ENCODE measurements at places on chromosomes 13 and 19. TPM values are rescaled to one million over a fixed set of nuclear protein-coding genes. Genes with fewer than 3 reads are reported as not detected.

DNA sequence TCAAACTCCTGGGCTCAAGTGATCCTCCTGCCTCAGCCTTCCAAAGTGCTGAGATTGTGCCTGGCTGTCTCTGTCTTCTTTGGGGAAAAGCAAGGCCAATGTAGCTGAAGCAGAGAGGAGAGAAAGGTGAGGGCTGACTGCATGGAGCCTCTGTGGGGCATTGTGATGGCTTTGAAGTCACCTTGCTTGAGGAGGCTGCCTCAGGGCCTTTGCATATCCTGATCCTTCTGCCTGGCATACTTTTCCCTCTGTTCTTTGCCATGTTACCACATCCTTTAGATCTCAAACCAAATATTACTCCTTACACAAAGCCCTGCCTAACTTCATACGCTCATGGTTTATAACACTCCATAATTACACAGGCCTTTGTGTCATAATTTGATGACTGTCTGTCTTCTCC lies 9.4 kb upstream of the PPP5C start:
- no peak for DNase-seq

DNA sequence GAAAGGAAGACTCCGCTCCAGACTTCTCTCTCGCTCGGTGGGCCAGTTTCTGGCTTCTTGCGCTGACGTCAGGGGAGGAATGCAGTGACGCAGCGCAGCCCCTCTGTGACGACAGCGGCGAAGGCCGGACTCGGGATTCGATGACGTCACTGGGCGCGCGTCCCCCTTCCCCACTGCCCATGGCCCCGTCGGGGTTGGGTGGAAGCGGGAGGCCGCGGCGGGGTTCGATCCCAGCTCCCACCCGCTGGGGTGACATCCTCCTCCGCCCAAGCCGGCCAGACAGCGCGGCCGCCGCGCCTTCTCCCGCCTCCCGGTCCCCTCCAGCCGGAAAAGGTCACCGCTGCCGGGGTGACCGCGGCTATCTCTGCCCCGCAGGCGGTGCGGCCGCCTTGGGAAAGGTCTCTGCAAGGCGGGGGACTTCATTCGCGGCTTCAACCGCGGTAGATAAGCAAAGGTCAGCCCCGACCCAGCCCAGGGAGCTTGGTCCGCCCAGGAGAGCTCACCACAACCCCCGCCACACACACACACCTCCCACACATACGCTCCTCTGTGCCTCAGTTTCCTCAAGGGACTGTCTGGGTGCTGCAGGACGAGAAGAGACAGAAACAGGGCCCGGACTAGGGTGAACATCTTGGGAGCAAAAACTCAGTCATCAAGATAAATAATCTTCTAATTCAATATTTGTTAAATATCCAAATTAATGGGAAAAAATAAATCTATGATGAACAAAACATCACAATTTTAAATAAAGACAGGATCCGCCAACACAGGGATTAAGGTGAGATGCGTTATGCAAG lies 844 bp upstream of the RFX1 start:
- peak; percentile 95 for DNase-seq

- no peak for DNase-seq
These were observed 11.8 kb upstream of the LRCH1 start for GRCh38 chr13:46541210-46541609.

- no peak for DNase-seq
These were observed 93.4 kb upstream of the EDNRB start for GRCh38 chr13:78012046-78012445.

- DNase-seq = no peak
These were observed 26.0 kb downstream of the OBI1 start for GRCh38 chr13:78632996-78633395.

- no peak for DNase-seq
These were observed 84.5 kb upstream of the ABCC4 start for GRCh38 chr13:95385798-95386197.

DNA sequence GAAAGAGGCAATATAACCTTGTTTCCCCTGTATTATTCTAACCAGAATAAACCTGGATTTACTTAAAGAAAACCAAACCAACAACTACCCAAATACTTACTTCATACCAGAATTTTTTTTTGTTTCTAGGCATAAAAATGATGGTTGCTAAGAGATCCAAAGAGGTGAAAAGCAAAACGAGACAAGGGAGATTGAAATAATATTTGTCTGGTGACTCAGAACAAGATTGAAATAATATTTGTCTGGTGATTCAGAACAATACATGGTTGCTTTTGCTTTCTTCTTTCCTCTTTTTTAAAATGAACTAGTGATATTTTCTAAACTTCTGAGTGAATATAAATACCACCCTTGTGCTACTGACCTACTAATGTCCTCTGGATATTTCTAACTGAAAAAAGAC lies 592.9 kb downstream of the KCTD12 start:
- DNase-seq = no peak

GRCh38 chr19:46692918-46693722 lies 23.8 kb downstream of the PRKD2 start:
- DNase-seq = no peak

GRCh38 chr13:29538652-29539040 lies 56.8 kb downstream of the SLC7A1 start:
- DNase-seq = no peak

DNA sequence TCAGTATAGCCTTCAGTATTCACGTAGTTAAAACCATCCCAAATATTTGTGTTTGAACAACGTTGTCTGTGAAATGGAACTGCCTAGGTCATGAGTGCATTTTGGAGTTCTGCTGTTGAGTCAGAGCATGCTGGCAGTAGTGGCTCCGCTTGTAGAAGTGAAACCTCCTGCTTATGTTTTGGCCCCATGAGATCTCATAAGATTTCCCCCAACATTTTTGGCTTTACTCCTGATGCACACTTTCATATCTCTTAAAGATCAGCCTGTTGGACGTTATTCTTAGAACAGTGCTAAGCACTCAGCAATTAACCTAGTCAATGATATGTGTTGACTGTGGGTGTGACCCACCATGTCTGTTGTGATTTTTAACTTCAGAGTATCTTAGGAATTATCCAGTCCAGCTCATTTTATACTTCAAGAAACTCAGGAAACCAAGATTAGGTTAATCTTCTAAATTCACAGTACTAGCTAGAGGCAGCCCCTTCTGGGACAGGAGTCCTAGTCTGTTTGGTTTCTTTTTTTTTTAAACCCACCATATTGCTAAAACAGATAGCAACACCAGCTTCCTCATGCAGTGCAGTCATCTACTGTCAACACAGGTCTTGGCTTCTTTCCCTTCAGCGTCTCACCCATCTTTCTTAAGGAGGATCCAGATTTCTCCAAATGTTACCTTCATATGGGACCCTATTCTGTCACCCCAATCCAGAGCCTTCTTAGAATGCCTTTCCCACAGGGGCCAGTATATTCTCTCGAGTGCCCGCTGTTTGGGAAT lies 26.2 kb downstream of the RAP2A start:
- DNase-seq = peak; percentile 40

- DNase-seq = peak; percentile 80
These were observed 674 bp downstream of the BRD4 start for GRCh38 chr19:15331419-15332310.

DNA sequence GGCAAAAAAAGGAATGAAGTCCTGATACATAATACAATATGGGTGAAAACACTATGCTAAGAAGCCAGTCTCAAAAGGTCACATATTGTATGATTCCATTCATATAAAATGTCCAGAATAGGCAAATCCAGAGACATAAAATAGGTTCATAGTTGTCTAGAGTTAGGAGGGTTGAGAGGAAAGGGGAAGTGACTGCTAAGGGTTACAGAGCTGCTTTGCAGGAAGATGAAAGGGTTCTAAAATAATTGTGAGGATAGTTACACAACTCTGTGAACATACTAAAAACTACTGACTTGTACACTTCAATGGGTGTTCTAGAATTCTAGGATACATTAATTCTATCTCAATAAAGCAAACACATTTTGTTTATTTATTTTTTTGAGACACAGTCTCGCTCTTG lies 25.7 kb downstream of the CAB39L start:
- DNase-seq = no peak

DNA sequence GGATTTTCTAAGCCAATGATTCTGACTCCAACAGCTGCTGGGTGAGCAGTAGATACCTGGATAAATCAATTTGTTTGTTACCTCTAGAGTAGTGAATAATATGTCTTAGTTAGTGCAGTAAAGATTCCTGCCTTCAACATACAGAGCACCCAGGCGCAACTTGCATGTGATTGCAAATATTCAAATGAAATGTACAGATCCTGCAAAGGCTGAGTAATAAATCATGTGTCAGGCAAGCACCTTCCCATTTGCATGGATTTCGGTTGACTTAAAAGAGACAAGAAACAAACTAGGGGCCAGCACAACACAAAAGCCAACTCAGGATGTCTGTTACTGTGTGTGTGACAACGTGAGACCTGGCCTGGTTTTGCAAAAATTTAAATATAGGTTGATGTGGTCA lies 79.7 kb downstream of the TNFSF11 start:
- DNase-seq = no peak

DNA sequence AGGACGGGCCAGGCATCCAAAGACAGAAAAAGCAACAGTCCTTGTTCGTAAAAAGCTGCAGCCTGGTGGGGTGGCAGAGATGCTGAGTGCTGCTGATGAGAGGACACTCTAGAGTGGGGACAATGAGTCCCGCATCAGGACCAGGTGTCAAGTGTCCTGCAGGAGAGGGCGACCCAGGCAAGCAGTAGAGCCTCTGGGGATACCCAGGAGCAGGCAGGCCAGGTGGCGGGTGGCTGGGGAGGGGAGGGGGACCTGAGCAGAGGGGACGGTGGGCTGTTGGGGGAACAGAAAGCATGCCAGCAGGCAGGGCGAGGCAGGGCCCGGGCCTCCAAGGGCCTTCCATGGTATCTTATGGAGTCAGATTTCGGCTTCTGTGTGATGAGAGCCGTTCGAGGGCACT lies 35.8 kb downstream of the GGACT start:
- no peak for DNase-seq

GRCh38 chr19:42176990-42177685 lies 40.3 kb downstream of the DEDD2 start:
- DNase-seq = peak; percentile 88

DNA sequence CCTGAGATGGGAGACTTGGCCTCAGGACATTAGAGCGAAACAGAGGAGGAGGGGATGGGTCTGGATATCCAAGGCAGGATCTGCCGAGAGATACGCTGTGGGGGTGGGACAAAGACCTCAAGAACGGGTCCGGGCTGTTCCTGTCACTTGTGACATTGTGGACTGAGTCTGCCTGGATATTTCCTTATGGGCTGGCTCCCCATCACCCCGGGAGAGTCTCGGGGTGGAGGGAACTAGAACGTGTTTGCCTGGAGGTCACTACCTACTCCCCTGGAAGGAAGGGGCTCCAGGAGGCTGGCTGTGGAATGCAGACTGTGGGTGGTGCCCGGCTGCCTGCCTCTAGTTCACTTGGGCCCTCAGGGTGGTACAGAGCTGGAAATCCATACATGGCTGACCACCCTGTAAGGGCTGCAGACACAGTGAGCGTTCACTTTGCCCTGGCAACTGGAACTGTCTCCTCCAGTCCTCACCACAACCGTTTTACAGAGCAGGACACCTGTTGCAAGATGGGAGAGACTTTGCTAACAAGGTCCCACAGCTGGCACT lies 26.4 kb downstream of the DNM2 start:
- peak; percentile 21 for DNase-seq

DNA sequence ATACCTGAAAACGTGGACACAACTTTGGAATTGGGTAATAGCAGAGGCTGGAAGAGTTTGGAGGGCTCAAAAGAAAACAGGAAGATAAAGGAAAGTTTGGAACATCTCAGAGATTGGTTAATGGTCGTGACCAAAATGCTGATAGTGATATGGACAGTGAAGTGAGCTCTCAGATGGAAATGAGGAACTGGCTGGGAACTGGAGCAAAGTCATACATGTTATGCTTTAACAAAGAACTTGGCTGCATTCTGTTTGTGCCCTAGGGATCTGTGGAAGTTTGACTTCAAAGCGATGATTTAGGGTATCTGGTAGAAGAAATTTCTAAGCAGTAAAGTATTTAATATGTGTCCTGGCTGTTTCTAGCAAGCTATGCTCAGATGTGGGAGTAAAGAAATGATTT lies 136.2 kb downstream of the DNAJC3 start:
- DNase-seq = no peak

DNA sequence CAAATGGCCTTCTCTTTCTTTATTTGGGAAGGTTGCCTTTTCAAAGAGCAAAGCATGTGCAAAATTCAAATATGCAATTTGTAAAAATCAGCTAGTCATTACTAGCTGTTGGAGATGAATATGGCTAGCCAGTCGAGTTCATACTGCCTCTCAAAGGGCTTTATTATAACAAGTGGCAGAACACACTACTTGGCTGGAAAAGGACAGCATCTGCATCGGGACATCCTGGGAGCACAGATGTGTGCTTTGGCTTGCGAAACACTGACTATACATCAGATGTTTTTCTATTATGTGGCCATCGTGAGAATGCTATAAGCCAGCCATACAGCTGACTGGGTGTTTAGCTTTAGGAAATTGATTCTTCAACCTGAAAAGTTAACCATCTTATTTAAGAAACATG lies 424.2 kb downstream of the KCTD12 start:
- no peak for DNase-seq

DNA sequence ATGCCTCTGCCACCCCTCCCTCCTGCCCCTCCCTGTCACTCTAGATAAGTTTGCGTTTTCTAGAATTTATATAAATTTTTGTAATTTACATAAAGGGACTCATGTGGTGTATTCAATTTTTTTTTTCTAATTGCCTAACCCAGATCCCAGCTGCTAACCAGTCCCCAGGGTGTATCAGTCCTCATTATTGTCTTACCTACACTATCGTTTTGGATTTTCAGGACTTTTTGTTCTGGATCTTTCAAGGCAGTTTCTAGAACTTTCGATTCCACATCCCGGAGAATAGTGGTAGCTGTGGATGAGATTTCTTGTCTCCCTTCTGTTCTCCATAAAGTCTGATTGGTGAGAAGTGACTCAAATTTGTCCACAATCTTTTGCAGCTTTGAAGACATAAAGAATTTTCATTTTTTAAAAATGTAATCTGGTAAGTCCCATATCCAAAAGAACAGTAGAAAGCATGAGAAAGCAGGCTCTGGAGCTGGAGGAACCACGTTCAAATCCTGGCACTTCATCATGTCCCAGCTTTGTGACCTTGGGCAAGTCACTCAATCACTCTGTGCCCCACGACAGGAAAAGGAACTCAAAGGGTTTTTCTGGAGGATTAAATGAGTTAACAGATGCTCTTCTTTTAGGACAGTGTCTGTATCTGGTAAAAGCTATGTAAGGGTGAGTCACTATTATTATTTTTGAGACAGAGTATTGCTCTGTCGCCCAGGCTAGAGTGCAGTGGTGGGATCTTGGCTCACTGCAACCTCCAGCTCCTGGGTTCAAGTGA lies 19.7 kb downstream of the ADGRE3 start:
- DNase-seq = no peak

DNA sequence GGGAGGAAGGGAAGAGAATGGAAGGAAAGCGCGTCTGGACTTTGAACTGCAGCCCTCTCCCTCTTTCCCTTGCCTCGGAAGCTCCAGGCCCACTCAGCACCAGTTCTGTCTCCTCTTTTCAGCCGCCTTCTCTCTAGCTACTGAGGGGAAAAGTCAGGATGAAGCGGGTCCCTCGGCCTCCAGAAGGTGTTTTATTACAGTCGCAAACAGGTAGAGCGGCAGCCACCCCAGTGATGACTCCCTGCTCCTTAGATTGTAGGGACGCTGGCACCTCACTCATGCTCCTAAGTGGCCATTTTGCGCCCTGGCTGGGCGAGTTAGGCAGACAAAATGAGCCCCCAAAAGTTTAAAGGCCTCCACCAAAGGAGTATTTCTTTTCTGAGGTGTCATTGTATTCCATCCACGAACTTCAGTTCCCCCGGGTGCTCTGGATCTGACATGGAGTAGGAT lies 954 bp upstream of the STK24 start:
- no peak for DNase-seq

The MYH14 gene
- 80.6 TPM for total RNA-seq

The LILRB1 gene
- total RNA-seq = 2.4 TPM

The FFAR1 gene
- not detected for total RNA-seq

The CASP14 gene
- total RNA-seq = not detected

The ANGPTL8 gene
- 0.51 TPM for total RNA-seq

The ZNF560 gene
- total RNA-seq = not detected

The FLT1 gene
- 53.4 TPM for total RNA-seq

The STXBP2 gene
- total RNA-seq = 9.9 TPM
